ENCODE measurements at places on chromosomes 1 and 21.

DNA sequence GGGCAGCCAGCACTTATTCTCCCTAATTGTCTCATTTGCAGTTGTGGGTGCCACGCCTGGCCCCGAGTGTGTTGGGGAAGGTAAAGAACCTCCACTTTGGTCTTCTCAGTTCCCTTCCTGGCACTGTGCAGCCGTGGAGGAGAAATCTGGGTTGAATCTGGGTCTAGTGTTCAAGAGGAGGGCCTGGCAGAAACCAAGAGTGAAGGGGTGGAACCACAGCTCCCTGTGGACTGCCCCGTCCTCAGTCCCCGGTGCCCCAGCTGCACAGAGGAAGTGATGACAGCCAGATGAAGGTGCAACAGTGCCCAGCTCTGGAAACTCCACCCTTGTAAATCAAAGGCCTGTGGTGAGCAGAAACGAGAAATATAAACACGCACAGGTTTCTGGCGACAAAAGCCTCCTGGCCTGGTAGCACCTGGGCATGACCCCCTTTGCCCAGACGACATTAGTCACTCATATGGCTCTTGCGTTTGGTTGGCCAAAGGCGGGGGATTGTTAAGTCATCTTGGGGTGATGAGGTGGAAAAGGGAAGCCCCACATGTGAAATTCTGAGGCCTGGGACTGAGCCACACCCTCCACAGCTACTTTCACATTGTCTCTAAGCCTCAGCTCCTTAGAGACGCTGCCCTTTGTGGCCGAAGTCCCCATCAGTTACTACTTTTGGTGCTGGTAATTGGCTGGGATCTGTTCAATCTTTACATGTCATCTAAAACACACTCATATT is 4.2 kb upstream of the ECE1 start:
- peak; percentile 84 for DNase-seq

DNA sequence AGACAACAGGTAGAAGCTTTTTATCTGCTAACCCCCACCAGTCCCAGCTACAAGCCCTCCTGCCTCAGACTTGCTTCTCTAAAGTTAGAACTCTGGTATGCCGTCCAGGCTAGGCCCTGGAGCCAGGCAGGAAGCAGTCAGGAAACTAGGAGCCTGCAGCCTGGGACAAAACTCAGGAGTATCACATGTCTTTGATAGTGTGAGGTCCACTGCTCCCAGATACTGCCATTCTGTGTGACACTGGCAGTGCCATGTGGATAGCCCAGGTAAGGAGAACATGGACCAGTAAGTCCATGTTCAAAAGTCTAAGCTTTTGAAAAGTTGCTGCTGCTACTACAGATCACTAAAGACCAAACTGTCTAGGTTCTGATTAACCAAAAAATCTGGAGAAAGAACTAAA is 45.4 kb downstream of the NPHS2 start:
- DNase-seq, result no peak

DNA sequence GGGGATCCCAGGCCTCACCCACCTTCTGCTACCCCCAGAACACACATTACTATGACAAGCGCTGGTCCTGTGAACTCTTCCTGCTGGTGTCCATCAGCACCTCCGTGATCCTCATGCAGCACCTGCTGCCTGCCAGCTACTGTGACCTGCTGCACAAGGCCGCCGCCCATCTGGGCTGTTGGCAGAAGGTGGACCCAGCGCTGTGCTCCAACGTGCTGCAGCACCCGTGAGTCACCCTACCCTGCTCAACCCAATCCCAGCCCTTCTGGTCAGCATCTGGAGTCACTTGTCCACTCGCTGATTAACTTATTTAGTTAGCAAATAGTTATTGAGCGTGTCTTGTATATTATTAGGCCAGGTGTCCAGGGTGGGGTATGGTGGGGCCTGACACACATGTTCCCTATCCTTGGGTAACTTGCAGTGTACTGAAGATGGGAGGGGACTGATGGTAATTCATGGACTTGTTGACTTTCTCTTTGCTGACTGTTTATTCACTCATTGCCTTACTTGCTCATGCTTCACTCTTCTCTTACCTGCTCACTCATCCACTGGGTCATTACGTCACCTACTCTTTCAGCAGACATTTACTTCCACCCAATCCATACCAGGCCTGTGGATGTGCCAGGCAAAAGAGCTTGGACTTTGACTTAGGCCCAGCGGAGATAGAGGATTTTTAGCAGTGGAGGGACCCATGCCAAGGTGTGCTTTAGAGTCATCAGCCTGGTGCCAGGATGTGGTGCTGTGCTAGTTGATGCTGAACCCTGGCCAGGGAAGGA is 12.9 kb upstream of the KPNA6 start:
- no peak for DNase-seq

GRCh38 chr1:186740324-186740723 is 60.1 kb upstream of the PTGS2 start:
- no peak for DNase-seq

DNA sequence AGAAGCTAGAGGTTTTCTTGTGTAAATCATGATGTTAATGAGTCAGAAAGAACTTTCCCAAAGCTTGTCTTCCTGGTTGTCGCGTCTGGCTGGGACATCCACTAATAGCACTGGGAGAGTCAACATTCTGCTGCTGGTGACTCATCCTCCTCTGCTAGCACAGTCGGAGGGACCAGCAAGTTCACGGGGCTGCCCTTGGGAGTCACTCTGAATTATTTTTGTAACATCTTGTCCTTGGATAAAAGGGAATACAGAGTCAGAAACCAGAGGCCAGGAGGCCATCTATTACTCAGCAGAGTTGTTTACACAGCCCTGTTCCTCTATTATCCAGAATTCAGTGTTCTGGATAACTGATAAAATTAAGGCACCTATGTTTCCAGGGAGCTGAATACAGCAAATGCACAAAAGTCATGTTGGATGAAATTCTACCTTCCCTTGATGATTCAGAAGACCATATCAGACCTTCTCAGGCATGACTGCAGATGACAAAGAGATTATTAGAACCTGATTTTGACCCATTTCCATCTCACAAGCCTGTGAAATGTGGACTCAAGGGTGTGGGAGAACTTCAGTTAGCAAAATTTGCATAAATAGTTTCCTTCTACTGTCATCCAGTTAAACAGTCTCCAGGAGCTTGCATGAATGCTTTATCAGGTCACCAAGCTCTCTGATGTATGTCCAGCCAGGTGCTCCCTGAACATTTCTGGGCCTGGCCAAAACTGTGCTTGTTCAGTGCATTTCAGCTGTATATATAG is 68.1 kb downstream of the JAK1 start:
- DNase-seq, result peak; percentile 46

- no peak for DNase-seq
Measured at GRCh38 chr1:229943988-229944743, 122.9 kb upstream of the GALNT2 start.
